Fibroblast of mammary gland (primary cell): ENCODE measurements at places on chromosomes 7 and 10.

DNA sequence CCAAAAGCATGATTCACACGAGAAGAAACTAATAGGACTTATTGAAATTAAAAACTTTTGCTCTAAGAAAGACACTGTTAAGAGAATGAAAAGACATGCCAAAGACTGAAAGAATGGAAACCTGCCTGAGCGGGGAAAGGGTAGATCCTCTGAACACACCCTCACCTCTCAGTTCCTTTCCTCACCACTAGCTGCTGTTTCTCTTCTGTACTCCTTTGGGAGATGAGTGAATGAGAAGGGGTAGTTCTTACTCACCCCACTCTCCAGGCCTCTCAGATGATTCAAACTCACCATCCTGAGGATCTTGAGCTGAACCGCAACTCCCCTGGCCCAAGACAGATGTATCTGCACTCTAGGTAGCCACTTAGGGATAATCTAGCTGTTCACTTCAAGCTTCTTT is 41.9 kb downstream of the IQUB start:
- peak; percentile 37 for DNase-seq

DNA sequence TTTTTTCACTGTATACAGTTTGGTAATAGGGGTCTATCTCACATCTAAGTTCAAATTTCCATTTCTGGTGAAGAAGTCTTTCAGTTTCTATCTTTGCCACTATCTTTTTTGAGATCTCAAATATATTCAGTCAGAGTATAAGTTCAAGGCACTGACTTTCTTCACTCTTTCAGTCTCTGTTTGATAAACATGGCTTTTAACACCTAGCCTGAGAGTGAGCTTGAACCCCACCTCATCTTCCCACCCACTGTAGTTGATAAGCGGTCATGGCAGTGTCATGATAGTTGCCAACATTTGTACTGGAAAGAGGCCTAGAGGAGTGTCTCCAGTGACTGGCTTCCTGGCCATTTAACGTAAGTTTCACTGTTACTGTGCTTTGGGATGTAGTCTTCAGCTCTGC is 41.2 kb upstream of the AGR3 start:
- DNase-seq: no peak

GRCh38 chr7:117873310-117874190 is at the start of gene CTTNBP2:
CTTNBP2 (minus strand) TSS chr7:117873441; CDS start chr7:117873415, 26 bp downstream.
- DNase-seq: peak; percentile 41

GRCh38 chr7:128000854-128001265 is 30.4 kb downstream of the LRRC4 start:
- peak; percentile 30 for DNase-seq

DNA sequence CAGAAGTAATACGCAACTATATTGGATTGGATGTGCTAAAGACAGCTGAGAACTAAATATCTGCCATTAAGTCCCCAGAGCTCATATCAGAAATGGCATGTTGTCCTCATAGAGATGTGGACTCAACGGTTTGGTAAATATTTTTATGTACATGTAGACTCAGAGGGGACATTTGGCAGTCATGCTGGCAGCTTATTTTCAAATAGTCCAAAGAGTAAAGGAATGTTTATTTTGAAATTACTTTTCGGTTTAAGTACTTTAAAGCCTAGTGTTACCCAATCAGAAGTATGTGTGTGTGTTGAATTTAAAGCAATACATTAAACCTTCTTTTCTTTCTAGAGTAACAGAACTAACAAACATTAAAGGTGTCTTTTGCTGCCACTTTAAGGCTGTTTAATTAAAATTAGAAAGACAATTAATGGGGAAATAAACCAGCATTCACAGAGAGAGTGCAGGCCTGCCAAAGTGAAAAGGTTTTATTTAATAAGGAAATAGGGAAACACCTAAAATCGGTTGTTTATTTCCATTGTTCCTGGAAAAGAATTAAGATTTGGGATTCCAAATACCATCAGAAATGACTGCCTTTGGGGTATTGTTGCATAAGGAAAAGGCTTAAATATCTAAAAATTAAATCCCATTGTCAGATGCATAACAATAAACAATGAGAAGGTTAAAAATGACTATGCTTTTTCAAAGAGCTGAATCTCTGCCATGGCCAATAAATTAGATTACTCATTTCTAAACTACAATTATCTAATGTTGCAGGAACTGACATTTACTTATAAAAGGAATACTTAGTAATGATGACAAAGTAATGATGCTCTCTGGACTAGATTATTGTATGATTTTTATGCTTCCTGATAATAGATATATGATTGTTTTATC is 113.4 kb upstream of the AHR start:
- DNase-seq: peak; percentile 70

- DNase-seq: no peak
These were observed 18.6 kb downstream of the C7orf33 start for GRCh38 chr7:148609045-148609725.

DNA sequence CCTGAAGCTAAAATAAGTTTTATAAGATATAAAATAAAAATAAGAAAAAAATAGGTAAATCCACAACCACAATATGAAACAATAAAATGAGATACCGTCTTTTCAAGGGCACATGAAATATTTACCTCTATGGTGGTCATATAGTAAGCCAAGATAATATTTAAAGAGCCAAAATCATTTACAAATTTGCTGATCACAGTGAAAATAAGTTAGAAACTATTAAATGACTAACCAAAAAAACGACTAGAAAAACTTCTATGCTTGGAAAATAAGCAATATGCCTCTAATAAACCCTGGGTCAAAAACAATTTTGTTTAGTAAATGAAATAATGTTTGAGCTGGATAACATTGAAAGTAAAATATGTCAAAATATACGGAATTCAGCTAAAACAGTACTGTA is 535.2 kb downstream of the GRID1 start:
- no peak for DNase-seq

DNA sequence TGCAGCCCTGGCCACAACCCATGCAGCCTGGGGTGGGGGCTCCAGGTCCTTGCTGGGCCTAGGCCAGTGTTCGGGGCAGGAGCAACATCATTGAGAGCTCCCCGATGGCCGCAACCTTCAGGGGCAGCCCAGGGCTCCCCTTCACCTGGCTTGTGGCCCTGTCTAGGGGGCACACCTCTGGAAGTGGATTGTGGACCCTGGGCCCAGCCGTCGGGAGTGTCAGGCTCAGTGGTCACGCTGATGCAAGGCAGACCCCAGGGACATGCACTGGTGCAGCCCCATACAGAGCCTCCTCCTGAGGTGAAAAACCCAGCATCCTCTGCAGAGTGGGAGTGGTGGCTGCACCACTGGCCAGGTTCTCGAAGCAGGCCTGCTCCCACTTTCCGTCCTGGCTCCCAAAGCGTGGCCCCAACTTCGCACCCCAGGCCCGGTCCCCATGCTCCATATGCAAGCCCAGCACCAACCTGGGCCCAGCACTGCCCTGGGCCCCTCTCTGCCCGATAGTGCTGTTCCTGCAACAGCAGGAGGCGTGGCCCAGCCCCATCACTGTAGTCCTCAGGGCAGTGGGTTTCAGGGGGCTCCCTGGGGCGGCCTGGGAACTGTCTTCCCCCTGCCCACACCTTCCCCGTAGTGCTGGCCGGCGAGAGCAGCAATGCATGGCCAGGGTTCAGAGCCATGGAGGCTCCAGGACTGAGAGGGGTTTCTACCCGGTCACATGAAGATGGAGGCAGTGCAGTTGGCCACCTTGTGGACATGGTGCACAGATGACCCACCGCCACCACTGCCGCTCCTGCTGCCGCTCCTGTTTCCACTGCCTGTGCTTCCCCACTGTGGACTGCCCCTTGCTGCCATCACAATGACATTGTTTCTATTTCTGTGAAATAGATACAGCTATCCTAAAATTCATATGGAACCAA is 303.9 kb upstream of the NRG3 start:
- no peak for DNase-seq

GRCh38 chr10:43249962-43250614 is 16.8 kb downstream of the RASGEF1A start:
- DNase-seq: no peak

- DNase-seq: peak; percentile 95
These were observed 655.6 kb downstream of the LRMDA start for GRCh38 chr10:76086761-76087639.

DNA sequence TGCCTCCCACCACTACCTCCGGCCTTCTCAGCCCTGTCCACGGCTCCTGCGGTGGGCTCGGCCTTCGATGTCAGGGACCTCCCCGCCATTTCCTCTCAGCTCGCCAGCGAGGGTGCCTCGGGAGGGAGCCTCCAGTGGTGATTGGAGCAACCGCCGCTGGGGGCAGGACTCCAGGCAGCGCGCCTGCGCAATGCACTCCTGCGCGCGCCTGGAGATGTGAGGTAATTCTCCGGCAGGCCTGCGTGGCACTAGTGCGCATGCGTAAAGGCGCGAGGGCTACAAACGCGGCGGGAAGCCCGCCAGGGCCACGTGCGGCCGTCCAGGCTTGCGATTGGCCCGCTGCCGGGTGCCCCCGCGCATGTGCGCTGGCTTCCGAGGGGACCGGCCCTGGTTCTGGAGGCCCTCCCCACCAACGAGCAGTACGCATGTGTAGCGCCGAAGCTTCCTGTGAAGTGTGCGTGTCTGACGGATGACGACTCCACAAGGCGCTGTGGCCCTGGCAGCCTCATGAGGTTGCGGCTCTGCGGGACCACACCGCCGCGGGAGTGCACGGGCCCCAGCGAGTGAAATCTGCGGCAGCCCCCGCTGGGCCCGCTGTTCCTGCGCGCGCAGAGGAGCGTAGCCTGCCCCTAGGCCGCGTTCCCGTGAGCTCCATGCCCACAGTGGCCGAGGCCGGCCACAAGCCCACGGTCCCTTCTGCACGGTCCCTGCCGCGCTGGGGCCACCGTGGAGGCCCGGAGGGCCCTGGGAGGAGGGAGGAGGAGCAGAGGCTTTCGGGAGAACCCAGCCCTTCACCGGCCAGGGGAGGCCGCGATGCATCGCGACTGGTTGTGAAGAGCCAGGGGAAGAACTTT is at the start of gene SYCE1:
SYCE1 (minus strand) TSS at position 143 of the 854 bp plus-strand sequence; CDS start at position 89, 54 bp downstream.
- DNase-seq: peak; percentile 53

- DNase-seq: no peak
These were observed 81.2 kb downstream of the EPC1 start for GRCh38 chr10:32265756-32266155.

DNA sequence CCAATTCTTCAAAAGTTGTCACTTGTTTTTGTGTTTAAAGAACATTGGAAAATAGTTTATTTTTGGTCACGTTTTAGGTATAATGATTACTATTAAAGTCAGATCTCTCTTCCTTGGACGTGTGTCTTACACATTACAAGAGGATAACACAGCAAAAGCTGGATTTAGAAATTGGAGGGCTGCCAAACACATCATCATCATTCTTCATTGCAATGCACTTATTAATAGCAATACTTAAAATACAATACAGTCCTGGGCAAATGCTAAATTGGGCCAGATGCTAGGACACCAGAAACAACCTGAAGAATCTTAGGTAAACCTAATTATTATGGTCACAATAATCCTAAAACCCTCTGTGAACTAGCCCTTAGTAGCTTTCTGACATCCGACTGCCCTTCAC is 303.6 kb downstream of the DGKB start:
- DNase-seq: peak; percentile 53

DNA sequence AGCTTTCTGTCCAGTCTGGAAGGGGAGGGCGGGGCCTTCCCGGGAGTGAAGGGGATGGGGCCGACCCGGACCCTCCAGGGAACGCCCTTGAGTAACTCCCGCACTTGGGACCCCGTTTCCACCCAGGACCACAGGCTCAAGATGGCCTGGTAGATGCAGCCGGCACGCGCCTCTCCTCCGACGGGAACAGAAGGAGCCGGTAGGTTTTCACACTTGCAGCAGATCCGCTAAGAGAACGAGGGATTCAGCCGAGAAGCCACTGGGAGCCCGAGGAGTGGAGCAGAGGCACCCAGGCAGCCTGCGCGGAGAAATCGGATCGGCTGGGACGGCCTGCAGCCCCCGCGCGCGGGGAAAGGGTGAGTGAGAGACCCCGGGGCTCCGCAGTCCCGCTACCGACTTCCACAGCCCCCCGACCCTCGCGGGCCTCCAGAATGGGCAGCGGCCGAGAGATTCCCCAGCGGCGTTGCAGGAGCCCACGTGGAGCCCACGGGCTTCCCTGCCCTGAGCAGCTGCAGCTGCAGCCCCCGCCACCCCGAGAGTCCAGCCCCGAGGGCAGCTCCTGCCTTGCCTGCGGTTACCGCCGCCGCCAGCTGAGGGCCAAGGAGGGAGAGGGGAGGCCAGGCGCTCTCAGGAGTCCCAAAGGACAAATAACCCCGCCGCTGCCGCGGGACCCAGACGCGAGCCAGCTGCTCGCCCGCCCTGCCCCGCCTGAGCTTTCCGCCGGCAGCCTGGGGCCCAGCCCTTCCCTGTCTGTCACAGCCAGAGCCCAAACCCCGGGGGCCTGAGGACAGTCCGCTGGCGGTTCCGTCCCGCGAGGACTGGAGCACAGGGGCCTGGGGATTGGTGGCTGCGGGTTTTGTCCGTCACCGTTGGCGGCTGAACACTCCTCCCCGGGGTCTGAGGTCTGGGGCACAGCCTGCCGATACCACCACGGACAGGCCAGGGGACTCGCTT is 21.8 kb downstream of the IFT22 start:
- DNase-seq: no peak

DNA sequence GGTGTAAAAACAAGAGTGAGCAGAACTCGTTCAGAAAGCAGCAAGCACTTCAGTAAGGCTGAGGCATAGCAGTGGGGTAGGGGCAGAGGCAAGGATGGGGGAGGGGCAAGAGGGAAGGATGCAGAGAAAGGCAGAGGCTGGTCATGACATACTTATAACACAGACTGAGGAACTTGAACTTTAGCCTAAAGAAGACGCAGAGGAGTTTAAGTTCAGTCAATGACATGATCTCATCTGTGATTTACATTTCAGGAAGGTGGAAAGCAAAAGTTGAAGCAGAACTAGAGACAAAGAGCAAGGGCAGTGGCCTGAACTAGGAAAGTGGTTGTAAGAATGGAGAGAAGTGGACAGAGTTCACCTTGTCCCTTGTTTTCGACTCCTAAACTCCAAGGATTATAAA is 15.8 kb downstream of the MACC1 start:
- no peak for DNase-seq

DNA sequence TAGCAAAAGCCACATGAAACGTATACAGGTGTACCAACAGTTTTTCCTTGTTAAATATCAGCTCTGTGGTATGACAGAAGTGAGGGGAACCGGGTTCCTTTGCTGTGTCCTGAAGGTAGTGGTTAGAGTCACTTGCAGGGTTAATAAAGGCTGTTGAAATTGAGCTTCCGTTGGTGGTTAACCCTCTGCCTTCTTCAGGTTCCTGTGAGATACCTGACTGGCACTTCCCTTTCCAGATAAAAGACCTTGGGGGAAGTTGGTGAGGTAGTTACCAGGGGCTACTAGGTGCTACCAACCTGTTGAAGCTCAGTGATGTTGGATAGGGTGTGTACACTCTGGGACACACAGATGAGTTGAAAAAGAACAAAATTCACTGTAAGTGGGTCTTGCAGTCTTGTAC is 384.1 kb downstream of the GATA3 start:
- no peak for DNase-seq

GRCh38 chr7:27515933-27516332 is 146.8 kb downstream of the HIBADH start:
- DNase-seq: no peak

GRCh38 chr10:35874311-35875015 is 232.4 kb upstream of the FZD8 start:
- DNase-seq: no peak
